ENCODE measurements at places on chromosomes 3 and 15. TPM values are rescaled to one million over a fixed set of nuclear protein-coding genes. Genes with fewer than 3 reads are reported as not detected.

PPM1M gene
- 19.5 TPM for total RNA-seq

C3orf85 gene
- not detected for total RNA-seq

SLC2A2 gene
- total RNA-seq, result not detected

CXCR6 gene
- total RNA-seq, result 0.22 TPM

KPNA4 gene
- 66.0 TPM for total RNA-seq
